D341Med (cell line): ENCODE measurements at places on chromosomes 5 and 9.
A peak's percentile ranks its signal among the peaks of the same experiment; 100 is the strongest.

GRCh38 chr5:111552896-111553295 is 40.6 kb upstream of the STARD4 start:
- no peak for DNase-seq

- no peak for DNase-seq
These were observed 9.3 kb upstream of the CORO2A start for GRCh38 chr9:98201749-98202148.

- no peak for DNase-seq
These were observed 81.8 kb downstream of the SUSD1 start for GRCh38 chr9:112093147-112093869.

- no peak for DNase-seq
These were observed 104.7 kb downstream of the EFNA5 start for GRCh38 chr5:107565791-107566767.

DNA sequence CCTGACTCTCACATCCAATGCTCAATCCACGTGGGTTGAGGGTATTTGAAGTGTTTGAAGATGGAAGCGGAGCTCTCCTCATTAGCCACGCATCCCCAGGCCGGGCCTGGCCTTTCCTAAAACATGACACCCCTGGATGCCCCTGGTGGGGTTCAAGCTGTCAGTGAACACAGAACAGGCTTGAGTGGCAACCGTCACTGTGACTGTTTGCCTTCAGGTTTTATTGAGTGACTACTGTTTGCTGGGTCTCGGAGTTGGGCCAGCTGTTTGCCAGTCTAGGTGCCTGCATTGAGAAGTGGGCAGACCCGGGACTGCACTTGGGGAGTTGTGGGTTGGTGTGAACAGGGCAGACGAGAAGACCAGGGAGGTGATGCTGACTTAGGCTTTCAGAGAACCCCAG is 7.8 kb upstream of the OLFM1 start:
- no peak for DNase-seq

- no peak for DNase-seq
These were observed 1.2 kb downstream of the PANK3 start for GRCh38 chr5:168578006-168578405.

GRCh38 chr5:66829826-66830225 is 233.6 kb downstream of the MAST4 start:
- DNase-seq: no peak

DNA sequence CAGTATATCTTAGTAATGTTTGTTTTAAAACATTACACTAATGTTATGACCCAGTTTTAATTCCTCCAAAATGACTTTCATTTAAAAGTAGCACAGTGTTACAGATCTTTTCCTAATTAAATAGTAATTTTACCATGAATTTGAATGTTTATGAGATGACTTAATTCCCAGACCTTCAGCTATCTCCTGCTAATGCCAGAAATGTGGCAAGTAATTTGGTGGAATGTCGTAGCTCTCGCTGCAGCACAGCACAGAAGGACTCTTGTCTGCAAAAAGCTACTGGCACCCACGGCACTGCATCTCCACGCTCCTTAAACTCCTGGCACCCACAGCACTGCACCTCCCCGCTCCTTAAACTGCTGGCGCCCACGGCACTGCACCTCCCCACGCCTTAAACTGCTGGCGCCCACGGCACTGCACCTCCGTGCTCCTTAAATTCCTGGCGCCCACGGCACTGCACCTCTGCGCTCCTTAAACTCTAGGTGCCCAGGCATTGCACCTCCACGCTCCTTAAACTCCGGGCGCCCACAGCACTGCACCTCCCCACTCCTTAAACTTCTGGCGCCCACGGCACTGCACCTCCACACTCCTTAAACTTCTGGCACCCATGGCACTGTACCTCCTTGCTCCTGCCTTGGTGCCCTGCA is 163.1 kb downstream of the CDK5RAP2 start:
- no peak for DNase-seq

- no peak for DNase-seq
These were observed 13.8 kb downstream of the GARNL3 start for GRCh38 chr9:127278372-127278771.

DNA sequence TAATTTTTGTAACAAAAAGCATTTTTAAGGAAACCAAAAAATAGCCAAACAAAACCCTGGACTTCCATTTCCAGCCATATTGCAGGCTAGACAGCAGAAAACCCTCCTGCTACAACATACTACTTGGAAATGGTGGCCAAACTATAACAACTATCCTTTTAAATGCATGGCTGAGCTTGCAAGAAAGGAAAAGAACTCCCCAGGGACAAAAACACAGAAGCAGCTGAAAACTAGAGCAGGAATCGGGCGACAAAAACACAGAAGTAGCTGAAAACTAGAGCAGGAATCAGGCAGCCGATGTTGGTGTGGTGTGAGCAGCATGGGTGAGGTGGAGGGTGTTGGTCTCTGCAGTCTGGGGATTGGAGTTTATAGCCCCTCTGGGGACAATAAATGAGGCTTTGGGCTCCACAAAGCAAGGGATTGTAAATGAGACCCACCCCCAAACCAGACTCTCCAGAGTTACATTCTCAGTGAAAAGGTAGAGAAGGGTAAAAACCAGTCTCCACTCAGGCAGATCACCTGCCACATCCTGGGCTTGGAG is 95.2 kb downstream of the C9orf50 start:
- DNase-seq: peak; percentile 62

- DNase-seq: no peak
These were observed 4.0 kb downstream of the LCN2 start for GRCh38 chr9:128153060-128153946.
